MM.1S (cell line): ENCODE measurements at places on chromosomes 5 and 9.

GRCh38 chr5:37184748-37185364 is 64.3 kb downstream of the CPLANE1 start:
- DNase-seq: no peak

DNA sequence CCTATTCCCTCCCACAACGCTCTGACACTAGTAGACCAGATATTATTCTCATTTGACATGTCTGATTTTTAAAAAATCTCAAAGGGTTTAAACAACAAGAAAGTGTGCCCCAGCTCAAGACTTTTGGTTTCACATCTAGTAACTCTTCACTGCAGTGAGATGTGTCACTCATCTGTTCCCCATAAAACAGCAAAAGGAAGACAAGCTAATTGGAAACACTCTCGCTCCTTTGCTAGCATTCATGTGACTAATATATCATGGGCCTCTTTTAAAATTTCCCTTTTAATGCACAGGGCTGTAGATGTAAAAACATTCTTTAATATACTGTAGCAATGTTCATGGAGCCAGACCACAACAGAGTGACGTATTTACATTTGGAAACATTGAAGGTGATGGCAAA is 372.6 kb downstream of the ZNF608 start:
- no peak for DNase-seq

- no peak for DNase-seq
Measured at GRCh38 chr5:151581812-151582583, 9.1 kb downstream of the FAT2 start.

DNA sequence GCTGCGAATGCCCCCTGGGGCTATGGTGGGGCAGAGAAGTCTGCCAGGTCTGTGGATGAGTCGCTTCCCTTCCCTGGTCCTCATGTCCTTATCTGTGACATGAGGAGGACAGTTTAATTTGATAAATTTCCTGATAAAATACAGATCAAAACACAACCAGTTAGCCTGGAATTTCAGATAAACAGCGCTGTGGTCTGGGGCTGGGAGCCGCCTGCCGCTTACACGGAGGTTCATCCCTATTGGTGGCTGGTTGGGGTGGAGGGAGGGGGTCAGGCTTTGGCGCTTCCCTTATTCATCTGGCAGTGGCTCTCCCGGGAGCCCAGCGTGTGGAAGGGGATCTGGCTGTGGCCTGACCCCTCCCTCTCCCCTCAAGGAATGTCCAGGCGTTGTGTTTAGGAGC is 17.9 kb downstream of the CRB2 start:
- DNase-seq: no peak

DNA sequence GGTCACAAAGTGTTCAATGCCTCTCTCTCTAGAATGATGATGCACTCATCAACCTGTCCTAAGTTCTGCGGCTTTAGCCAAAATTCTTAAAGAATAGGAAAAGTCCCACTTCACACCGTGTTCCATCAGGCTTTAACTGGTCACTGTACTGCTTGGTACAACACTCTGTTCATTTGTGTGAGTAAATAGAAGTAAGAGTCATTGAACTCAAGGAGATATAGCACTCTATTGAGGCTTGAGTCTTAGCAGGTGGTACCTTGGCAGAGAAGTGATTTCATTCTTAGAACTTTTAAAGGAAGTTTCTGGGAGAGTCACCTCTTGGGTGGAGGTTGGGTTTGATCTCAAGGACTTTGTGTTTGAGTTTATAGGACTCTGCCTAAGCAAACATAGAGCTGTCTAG is 92.6 kb downstream of the TENT4A start:
- DNase-seq: no peak

GRCh38 chr5:115785381-115786065 is 30.9 kb downstream of the CDO1 start:
- DNase-seq: no peak

GRCh38 chr9:744790-745484 is 96.6 kb upstream of the DMRT1 start:
- no peak for DNase-seq

GRCh38 chr5:1962619-1963355 is 80.1 kb upstream of the IRX4 start:
- no peak for DNase-seq

DNA sequence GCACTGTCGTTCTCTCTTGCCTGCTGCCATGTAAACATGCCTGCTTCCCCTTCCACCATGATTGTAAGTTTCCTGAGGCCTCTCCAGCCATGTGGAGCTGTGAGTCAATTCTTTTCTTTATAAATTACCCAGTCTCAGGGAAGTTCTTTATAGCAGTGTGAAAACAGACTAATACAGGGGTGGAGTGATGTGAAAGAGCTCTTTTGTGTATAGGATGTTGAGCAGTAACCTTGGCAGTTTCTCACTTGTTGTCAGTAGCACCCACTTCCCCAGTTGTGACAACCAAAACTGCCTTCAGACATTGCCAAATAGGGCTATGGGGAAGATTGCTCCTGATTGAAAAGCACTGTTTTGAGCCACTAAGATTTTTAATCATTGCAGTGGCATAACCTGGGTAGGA is 552.2 kb upstream of the ZNF462 start:
- DNase-seq: no peak

GRCh38 chr5:151954255-151954654 is 29.6 kb upstream of the GLRA1 start:
- DNase-seq: no peak

- DNase-seq: no peak
Measured at GRCh38 chr5:170067152-170067551, 38.5 kb upstream of the FOXI1 start.

- DNase-seq: peak; percentile 98
Measured at GRCh38 chr5:61319388-61320146, 12.5 kb upstream of the ZSWIM6 start.

DNA sequence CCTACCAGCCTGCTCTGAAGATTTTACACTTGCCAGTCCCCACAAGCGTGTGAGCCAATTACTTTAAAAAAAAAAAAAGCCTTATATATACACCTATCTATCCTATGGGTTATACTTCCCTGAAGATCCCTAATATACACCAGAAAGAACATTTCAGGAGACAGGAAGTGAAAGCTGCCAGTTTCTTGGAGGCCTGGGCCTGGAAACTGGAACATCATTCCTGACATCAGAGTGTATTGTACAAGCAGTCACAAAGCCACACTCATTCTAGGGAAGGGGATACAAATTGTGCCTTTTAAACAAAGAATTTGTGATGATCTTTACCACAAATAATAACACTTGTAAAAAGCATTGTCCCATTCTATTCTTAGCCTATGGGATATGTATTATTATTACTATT is 98.3 kb upstream of the FBN2 start:
- DNase-seq: no peak

DNA sequence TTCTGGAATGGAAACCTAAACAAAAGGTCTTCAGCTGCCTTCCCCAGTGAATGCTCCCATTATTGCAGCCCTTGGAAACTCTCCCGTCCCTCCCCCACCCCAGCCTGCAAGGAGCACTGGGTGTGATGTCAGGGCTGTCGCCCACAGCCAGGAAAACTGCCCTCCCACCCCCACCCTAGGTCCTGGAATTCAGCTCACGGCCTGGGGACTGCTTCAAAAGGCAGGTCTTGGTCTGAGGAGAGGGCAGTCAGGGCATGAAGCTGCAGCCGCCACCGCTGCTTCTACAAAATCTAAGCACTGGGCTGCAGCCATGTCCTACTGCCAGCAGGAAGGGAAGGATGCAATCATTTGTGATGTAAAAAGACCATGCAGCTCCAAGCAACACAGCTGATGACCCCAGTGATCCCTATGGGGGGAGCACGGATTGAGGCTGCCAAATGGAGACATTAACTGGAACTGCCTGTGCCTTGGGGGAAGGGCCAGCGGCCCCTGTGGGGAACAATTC is 11.4 kb downstream of the GRHPR start:
- no peak for DNase-seq

DNA sequence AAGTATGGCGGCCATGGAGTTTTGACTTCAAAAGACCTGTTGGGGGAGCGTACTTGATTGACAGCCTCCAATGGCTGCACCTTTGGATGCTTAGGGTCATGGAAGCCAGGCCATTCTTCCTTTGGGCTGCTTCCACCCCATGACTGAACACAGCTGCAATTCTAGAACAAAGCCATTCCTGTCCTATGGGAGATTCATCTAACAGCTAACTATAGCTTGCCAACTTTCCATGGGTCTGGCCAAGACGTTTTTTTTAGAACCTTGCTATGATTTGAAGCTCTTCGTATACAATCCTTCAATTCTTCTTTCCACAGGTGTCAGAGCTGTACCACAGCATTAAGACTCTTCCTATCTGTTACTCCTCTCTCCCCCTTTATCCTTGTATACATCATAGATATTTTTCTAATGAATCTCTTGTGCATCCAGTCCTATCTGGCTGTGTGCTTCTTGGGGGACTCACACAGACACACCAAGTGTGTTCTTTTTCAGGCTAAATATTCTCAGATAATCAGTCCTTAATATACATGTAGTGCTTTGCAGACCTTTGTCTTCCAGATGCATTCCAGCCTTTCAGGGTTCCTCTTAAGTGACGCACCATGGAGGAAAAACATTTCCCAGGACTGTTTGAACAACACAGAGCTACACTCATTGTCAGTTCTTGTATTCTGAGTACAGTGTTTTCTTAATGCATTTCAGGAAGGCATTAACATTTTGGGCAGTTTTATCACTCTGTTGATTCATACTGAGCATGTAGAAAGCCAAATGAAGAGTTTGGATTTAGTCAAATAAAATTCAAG is 198.9 kb downstream of the TAF11L14 start:
- no peak for DNase-seq

DNA sequence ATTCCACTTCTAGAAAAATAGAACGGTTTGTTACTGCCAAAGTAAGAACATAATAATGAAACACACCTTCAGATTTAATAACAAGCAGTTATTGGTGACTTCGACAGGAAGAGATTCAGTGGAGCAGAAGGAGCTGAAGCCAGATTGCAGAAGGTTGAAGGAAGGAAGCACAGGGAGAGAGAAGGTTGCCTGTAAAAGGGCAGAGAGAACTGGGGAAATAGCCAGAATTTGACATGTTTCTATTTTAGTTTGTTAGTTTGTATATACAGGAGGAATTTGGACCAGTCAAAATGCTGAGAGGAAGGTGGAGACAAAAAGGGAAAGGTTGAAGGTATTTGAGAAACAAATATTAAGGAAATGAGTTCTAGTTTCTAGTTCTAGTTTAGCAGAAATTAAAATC is 269.2 kb upstream of the ELAVL2 start:
- DNase-seq: no peak

DNA sequence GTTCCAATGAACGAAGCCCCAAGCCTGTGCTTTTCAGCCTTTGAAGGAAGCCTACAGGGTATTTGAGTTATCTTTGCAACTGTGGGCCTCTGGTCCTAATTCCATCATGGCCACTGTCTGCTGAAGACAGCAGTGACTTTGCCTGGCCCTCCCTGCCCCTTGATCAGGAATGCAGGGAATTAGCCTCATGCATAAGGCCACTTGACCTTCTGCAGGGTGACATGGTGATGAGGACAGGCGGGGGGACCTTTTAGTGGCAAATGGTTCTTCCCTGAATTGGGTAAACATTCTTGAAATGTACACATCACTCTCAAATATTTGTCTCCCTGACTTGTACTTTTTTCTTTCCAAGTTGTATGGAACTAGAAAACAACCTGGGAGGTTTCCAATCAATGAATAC is 25.2 kb upstream of the XPA start:
- DNase-seq: no peak

DNA sequence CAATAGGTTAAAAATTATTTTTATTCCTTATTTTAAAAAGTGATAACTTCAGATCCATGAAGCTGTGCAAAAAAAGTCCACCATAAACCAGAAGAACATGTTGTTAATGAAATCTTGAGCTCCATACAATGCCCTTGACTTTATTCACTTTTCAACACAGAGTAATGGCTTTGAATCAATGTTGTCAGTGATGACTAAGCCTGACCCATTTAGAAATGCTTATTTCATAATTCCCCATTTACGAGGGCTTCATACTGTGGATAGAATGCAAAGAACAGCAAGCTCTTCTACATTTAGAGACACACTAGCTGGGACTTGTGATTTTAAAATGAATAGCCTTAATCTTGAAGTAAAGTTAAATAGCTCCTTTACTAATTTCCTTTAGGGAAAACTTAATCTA is 25.7 kb upstream of the IL9 start:
- DNase-seq: no peak

GRCh38 chr5:38079620-38080402 is 178.5 kb upstream of the EGFLAM start:
- no peak for DNase-seq

DNA sequence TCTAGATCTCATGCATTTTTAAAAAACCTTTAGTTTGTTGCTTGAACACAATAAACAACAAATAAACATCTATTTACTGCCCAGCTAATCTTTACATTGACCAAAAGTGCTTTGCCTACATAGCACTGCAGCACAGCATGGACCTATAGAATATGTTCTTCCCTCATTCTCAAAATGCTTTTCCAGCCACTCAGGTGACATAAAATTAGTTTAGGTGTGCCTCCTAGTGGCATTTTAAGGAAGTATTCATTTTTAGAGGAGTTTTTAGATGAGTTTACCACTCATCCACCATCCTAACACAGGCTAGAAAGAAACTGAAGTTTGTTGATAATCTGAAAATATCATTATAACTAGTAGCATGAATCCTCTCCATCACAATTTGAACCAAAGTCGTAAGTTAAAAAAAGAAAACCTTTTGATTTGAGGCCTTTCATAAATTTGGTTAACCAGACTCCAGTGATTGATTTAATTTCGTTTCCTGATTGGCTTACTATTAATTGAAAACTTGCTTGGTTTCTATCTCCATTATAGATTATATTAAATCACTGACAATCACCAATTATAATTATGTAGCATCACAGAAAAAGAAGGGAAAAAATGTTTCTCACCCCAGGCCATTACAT is 12.6 kb downstream of the PLGRKT start:
- DNase-seq: peak; percentile 62

DNA sequence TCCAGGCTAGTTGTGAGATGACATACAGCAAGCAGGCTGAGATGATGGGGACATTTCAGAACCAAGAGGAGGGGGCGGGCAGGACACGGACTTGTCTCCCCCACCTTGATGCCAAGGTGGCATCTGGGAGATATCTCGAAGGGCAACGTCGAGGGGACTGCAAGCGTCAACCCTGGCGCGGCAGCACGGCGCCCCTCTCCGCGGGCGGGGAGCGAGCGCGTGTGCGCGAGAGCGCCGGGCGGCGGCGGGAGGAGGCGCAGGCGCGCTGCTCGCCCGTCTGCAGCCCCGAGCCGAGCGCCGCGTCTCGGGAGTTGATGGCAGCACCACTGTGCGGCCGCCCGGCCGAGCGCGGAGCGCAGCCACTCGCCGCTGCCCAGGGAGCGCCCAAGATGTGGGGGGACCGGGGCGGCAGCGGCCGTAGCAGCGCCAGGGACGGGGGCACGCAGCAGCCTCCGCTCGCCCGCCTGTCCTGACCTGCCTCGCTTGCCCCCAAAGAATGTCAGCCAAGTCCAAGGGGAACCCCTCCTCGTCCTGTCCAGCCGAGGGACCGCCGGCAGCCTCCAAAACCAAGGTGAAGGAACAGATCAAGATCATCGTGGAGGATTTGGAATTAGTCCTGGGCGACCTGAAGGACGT is at the start of gene PRR16:
Gene PRR16, plus strand, starts transcription at position 310 of the 636 bp plus-strand sequence.
- peak; percentile 68 for DNase-seq

DNA sequence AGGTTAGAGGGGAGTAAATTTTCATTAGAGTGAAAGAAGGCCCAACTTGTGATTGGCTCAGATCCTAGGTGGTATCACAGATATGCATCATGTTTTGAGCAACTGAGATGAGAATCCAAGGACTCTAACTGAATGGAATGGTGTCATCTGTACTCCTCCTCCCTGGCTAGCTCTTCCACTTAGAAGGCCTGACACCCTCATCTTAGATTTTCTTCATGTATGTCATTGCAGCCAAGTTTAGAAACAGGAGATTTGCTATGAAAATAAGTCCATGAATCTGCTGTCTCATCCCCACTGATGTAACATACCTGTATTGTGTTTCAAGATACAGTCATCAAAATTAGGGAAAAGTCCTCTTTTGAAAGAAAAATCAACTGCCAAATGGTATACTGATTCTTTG is 54.4 kb downstream of the ITGA1 start:
- DNase-seq: no peak
